ENCODE measurements at places on chromosomes 13 and 19.
A peak's percentile ranks its signal among the peaks of the same experiment; 100 is the strongest.

- no peak for DNase-seq
Observed at GRCh38 chr19:14394167-14394566, 12.9 kb downstream of the ADGRE5 start.

DNA sequence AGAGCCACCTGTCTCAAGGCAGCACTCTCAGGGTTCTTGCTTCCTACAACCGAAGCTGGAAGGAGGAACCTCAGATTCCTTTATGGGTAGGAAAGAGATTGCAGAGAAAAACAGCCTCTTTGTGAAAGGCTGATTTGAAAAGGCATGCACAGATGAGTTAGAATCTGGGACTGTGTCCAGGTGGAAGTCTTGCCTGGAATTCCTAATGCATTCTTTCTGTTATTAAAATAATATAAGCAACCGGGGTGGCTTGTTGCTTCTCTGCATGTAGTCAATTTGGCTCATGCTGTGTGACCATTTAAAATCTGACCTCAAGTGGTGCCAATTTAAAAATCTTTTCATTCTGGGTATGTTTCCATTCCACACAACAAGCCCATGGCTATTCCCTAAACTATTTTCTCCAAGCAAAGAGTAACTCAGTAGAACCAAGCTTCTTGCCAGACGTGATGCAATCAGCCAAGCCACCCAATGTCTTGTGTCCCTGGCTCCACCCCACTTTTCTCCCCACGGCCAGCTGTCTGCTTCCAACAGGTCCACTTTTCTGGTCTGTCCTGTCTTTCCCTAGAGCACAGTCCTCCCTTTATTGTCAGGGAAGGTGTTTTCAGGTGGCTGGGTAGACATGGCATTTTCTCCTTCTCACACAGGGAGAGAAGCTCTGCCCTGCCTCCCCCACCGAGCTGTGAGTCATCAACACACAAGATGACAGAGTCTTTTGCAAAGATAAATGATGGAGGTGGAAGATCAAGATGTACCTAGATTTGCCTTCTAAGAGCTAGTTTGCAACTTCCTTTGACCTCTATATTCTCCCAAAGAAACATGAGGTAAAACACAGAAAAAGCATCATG is 394.3 kb downstream of the FOXO1 start:
- DNase-seq: no peak

DNA sequence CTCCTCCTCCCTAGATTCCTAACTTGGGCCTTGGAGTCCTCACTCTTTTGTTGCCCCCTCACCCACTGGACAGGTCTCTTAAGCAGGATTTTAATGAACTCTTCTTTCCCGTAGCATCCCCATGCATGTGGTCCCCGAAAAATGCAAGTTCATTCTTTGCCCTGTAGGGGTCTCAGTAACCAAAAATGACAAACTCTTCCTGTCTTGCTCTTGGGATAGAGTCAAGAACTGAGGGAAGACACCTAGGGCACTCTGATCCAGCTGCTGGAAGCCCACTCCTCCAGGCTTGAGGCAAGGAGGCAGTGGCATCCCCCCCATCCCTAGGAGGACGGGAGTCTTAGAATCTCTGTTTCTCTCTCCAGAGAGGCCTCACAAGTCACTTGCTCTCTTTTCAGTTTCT is 987.0 kb downstream of the DIAPH3 start:
- no peak for DNase-seq

GRCh38 chr19:14553939-14554243 is 18.0 kb downstream of the NDUFB7 start:
- no peak for DNase-seq

GRCh38 chr19:13974073-13974472 is 21.8 kb downstream of the DCAF15 start:
- DNase-seq: peak; percentile 61

- no peak for DNase-seq
Observed at GRCh38 chr19:28614634-28615545, 598.1 kb downstream of the UQCRFS1 start.

- no peak for DNase-seq
Observed at GRCh38 chr13:48160606-48161278, 65.8 kb upstream of the MED4 start.

GRCh38 chr19:9885077-9885552 is 50.0 kb downstream of the PIN1 start:
- no peak for DNase-seq

- no peak for DNase-seq
Observed at GRCh38 chr13:75832812-75833211, 196.7 kb downstream of the LMO7 start.

DNA sequence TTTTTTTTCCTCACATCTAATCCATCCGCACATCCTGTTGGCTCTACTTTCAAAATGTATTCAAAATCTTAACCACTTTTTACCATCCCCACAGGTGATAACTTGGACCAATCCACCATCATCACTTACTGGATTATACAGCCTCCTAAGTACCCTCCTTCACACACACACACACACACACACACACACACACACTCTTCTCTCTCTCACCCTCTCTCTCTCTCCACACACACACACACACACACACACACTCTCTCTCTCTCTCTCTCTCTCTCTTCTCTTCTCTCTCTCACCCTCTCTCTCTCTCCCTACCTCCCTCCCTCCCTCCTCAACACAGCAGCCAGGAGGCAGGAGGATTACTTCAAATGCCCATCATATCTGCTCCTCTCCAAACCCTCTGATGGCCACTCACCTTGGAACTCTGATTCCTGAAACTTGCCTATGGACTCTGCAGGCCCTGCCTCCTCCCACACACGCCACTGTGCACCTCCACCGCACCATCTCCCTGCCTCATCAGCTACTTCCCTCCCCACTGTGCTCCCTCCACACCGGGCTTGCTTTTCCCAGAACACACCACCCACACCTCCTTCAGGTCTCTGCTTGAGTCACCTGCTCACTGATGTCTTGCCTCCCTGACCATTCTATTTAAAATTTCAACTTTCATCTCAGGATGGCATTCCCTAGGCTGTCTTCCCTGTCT is 39.7 kb downstream of the RCBTB2 start:
- DNase-seq: peak; percentile 49

DNA sequence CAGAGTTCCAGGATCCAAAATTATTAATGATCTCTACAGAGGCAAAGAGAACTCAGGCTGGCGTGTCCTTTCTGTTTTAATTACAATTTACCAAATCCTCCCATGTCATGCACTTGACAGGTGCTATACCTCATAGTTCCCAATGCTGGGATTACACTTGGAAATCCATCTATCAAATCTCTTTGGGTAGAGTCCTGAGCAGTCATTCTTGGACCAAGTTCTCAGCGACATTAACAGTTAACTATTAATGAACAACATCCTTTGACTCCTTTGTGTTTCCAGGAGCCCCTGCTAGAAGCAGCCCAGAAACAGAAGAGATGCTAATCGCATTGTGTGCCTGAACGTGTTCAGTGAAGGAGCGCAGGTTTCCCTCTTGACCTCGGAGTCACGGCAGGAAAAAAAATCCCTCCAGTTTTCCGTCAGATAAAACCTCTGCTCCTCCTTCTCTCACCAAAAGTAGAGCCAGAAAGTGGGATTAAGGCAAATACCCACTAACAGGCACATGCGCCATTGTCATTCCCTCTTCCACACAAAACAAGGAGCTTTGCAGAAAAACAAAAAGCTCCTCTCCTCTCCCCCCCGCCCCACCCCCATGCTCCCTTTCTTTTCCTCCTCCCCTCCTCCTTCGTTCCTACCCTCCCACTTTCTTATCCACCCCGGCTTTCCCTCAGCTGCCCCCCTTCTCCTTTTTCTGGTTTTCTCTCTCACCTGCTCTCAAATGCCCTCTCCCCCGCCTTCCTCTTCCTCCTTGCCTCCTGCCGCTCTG is 224.7 kb downstream of the ZIC5 start:
- no peak for DNase-seq

- no peak for DNase-seq
Observed at GRCh38 chr19:44879309-44880065, 11.6 kb upstream of the TOMM40 start.

GRCh38 chr13:33550885-33551284 is 265.3 kb upstream of the STARD13 start:
- no peak for DNase-seq

- no peak for DNase-seq
Observed at GRCh38 chr19:48341515-48342413, 16.4 kb downstream of the EMP3 start.

DNA sequence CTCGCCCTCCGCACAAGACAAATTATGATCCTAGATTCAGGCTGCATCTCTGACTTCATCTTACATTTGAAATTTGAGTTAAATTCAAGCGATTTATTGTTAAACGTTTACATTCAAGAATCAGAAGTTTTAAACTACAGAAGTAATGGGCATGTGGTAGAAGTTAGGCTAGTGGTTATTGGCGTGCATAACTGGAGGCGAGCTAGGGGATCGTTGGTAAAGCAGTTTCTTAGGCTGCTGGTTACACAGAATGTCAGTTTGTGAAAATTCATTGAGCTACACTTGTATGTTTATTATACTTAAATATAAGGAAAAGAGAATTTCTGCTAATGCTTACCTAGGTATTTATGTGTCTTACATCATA is 733 bp upstream of the CDX2 start:
- no peak for DNase-seq

- DNase-seq: no peak
Observed at GRCh38 chr13:89486709-89487108, 1815.5 kb downstream of the SLITRK5 start.

DNA sequence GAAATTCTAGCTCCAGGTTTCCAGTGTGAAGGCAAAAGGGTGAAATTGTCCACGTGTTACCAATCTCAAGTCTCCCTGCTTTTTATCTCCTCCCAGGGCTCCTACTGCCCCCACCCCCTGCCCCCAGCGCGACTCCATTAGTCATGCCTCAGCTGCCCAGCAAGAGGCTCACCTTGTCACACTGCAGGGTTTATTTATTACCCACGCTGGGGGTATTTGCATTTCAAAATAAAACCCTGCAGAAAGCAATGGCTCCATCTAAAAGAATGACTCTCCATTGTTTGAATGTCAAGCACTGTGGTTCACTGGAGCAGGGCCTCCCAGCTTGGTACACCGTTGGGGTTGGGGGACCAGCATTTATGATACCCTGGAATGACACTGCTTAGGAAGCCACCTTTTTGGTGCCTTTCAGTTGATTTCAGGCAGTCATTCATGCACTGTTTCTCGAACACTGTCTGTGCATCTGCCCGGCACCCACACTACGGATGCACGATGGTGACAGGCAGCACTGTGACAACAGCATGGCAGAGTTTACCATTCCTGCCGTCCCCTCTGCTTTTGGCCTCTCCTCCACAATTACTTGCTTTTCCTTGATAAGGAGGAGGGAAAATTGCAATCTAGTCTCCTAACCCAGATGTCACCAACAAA is 9.9 kb upstream of the POP4 start:
- no peak for DNase-seq

DNA sequence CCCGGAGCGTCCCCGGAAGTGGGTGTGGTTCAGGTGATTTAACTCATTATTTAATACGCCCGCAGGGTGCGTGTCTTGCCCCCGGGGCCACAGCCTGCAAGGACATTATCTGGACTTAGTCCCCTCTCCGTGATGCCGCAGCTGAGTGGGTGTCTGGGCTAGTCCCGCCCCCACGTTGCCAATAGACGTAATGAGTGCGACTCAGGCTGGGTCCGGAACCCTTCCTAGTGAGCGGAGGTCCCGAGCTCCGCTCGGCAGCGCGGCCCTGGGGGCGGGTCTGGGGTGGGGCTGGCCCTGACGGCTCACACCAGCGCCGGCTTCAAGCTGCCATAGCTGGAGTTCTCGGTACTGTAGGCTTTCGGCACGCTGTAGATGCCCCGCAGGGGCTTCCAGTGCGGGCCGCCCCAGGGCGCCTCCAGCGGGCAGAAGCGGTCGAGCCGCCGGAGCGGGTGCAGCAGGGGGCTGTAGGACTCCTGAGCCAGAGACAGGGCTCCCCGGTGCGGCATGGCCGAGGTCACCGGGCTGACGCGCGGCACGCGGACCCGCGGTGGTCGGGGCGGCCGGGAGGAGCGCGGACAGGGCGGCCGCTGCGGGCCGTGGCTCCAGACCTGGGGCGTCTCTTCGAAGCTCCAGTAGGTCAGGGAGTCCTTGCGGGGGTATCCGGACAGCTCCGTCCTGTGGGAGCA is 918 bp upstream of the LHB start:
- DNase-seq: peak; percentile 67

GRCh38 chr13:100644371-100644770 is 30.2 kb downstream of the TMTC4 start:
- DNase-seq: no peak

DNA sequence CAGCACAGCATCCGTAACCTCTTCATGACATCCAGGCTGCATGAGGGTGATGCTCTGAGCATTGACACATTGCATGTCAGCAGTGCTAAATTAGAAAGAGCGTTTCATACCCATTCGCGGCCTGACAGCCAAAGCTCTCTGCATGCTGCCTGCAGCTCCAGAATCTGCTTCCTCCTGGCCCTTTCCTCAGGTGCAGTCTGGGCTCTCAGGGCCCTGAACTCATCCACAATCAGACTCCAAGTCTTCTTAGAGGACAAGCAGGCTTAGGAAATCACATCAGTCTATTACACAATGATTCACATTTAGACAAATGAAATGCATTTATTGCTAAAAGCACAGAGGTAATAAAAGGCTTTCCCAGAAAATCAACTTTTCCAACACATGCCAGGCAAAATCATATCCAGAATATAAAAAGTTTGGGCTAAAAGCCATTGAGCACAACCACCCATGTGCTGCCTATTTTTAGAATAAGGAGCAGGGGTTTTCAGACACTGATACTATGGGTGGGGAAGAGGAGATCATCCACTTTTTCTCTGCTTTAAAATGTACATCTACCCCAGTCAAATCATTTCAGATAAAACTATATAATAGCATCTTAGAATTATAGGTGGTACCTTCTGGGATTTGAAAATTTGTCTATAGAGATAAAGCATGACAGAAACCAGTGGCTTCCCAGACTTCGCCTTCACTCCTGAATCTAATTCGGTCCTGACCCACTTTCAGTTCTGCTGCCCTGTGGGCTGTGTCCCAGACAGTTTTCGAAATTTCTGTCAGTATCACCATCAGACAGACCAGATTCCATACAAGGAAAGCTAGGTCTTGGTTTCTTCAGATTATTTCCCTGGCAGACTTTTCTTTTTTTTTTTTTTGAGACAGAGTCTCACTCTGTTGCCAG is 109.3 kb downstream of the COL4A2 start:
- no peak for DNase-seq

DNA sequence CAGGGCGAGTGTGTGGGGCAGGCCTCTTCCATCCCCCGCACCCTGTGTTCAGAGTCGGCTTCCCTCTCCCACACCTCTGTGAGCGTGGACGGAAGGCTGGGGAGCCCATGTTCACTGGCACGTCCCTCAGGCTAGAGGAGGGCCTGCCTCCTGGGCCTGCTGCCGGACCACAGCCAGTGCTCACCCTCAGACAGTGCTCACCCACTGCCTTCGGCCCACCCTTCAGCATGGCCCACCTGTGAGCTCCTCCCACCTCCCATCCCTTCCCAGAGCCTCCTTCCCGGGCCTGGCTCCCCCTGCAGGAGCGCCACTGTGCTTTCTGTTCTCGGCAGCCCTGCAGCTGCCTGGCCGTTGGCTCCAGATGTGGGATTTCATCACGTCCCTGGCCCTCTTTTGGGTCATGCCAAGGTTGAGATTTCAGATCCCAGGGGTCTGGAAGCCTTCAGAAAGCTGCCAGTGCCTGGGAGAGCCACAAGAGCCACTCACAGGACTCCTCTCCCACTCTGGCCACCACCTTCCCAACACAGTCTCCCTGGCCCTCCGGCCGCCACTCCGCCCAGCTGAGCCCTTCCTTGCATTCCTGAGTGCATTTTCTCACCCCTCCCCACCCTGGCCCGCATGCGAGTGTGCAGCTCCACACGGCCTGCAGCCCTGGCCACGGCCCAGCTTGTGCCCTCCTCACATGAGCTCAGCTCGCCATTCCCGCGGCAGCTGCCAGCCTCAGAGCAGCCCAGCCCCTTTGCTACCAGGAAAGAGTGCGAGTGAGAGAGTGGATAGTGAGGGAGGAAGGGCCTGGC is 25.3 kb downstream of the CAPN12 start:
- DNase-seq: no peak

GRCh38 chr13:76024151-76024550 is 388.0 kb downstream of the LMO7 start:
- DNase-seq: no peak

All from naive thymus-derived CD4-positive, alpha-beta T cell (primary cell).